ENCODE measurements at places on chromosomes 2 and 18.

- no peak for DNase-seq
These were observed 26.2 kb downstream of the ADI1 start for GRCh38 chr2:3492951-3493614.

DNA sequence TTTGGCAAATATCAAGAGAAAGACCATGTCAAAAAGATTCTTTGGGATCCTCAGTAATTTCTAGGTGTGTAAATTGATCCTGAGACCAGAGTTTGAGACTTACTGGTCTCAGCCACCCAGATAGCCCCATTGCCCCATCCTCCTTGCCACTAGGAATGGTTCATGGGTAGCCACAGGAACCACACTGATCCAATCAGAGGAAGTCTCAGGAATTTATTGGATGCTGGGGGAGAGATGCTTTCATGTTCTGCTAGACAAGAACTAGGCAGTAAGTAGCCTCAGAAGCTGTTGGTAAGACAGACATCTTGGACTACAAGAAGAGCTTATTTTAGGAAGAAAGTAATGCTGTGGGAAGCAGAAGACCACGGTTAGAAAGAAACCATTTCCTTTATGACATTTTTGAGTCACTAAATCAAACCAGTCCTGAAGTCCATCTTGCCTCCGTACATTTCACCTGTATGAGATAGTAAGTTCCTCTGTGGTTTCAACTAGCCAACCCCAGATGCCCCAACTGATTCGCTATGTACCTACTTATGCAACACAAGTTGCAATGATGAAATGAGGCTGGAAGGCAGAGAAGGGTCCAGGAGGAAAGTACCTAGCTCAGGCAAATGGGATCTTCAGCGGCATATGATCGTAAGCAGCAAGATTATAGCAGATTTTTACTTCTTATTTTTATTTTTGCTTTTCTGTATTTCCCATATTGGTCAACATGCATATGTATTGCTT lies 3.6 kb upstream of the ST3GAL5 start:
- DNase-seq = no peak

GRCh38 chr18:9993521-9994025 lies 79.8 kb downstream of the VAPA start:
- DNase-seq = no peak

- DNase-seq = no peak
These were observed 34.7 kb downstream of the MAP4K4 start for GRCh38 chr2:101732199-101732598.

- DNase-seq = no peak
These were observed 343.1 kb downstream of the LPIN1 start for GRCh38 chr2:12089496-12089895.

GRCh38 chr2:95329891-95330793 lies 33.0 kb downstream of the KCNIP3 start:
- no peak for DNase-seq

DNA sequence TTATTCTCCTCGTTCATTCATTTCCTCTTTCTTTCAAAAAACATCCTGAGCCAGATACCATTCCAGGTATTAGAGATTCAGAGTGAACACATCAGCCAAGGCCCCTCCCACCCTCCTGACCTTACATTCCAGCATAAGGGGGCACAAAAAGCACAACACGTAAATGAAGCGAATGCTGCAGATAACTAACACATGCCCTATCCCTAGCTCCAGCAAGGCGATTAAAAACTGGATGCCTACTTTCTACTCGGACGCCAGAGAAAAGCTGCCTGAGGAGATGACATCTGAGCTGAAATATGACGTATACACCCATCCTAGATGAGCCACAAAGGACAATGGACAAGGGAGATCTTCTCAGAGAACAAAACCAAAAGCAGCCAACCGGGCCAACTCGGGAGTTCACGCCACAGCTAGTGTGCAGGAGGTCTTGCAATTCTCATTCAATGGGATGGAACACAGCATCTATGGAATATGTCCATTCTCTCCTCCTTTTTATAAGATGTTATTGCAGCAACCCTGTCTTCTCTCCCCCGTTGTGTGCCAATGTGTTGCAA lies 33.5 kb downstream of the FEZ2 start:
- DNase-seq = no peak

DNA sequence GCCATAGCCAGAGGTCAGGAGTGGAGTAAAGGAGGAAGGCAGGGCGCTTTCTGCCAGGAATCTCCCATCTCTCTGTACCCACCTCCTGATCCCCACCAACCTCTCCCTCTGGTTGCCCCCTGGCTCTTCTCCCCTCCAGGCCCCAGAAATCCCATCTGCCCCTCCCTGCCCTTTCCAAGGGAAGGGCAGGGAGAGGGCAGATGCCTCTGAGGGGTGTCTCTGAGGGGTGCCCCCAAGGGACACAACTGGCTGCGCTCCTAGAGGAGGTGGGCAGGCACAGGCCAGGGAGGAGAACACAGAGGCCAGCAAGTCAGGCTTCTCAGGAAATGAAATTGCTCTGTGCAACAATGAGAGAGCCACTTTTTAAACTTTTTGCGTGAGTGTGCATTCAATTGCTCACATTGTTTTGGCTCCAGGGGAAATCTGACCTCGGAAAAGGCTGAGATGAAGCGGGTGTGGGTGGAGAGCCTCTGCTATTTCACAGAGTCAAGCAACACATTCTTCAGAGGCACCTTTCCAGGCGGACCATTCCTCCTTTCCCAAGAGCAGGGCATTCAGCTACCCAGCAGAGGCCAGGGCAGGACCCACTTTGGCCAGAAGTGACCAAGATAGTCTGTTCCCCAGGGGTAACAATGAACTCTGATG lies 125.5 kb downstream of the SMAD7 start:
- DNase-seq = no peak

GRCh38 chr2:107810734-107811133 lies 16.0 kb upstream of the RGPD4 start:
- DNase-seq = no peak

GRCh38 chr2:159187106-159187505 lies 99.4 kb downstream of the WDSUB1 start:
- no peak for DNase-seq

DNA sequence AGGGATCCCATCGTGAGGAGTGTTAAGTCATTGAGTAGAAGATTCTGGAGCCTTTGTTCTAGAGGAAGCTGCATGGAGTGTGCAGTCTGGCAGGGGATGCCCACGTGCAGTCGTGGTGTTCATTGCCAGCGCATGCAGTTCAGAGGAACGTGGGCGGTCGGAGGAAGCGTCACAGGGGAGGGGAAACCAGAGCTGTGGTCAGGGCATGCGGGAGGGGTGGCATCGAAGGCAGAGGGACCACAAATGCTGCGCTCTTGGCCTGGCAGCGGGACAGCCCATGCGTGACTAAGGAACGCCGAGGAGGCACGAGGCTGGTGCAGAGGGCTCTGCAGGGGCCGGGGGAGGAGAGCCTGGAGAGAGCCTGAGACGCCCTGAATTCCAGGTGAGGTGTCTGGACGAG lies 141.1 kb downstream of the KLHL29 start:
- no peak for DNase-seq

DNA sequence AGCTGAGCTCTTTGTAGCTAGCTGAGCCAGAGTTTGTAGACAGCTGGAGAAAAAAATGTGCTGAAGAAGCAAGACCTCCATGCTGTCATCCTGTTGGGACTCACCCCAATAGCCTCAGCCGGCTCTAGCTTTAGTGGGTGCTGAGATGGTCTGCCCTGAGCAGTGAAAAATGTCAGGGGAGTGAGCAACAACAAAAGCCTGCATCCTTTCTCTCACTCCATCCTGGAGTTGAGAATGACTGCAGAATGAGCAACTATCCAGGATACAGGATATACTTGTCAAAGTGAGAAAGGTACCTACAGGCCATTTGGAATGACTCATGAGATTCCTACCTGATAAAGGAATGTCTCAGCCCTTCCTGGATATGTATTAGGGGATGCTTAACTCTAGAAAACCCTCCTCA lies 146.1 kb upstream of the DLX2 start:
- DNase-seq = no peak

GRCh38 chr2:15738225-15738546 lies 146.5 kb downstream of the DDX1 start:
- no peak for DNase-seq

DNA sequence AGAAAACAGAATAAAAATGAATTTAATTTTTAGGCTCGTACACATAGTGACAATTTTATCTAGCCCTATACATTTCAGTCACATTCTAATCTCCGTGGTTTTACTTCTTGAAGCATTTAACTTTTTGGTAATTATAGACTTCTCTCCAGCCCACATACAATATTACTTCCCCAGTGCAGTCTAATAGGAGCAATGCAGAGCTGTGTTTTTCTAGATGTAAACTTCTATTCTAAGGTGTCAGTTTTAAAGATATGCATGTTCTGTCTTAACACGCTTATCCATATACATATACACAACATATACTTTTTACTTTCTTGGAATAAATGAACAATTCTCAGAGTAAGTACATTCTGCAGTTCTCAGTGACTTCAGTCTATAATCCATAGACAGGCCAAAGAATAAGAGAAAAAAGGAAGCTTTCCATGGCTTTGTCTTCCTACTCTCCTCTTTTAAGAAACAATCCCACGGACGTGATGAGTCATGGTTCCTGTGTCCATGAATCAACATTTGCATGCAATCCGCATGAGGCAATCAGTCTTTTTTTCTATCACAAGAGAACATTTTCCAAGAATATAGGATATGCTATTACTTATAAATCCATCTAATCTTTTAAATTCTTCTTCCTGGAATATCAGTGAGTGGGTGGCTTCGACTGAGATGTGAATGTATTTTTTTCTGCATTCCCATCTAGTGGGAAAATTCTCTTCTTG lies 42.8 kb downstream of the CCDC102B start:
- no peak for DNase-seq

DNA sequence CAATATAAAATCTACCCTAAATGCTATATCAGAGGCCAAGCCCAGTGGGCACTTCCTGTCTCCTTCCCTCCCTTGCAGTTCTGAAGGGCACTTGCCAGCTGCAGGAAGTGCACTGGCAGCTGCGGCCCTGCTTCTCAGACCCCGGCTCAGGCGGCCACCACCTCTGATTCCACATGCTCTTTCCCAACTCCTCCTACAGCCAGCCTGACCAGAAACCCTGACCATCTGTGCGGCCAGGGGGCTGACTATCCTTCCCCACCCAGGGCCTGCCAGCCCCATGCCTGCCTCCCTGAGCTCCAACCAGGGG lies 88.6 kb downstream of the ZBTB7C start:
- no peak for DNase-seq

DNA sequence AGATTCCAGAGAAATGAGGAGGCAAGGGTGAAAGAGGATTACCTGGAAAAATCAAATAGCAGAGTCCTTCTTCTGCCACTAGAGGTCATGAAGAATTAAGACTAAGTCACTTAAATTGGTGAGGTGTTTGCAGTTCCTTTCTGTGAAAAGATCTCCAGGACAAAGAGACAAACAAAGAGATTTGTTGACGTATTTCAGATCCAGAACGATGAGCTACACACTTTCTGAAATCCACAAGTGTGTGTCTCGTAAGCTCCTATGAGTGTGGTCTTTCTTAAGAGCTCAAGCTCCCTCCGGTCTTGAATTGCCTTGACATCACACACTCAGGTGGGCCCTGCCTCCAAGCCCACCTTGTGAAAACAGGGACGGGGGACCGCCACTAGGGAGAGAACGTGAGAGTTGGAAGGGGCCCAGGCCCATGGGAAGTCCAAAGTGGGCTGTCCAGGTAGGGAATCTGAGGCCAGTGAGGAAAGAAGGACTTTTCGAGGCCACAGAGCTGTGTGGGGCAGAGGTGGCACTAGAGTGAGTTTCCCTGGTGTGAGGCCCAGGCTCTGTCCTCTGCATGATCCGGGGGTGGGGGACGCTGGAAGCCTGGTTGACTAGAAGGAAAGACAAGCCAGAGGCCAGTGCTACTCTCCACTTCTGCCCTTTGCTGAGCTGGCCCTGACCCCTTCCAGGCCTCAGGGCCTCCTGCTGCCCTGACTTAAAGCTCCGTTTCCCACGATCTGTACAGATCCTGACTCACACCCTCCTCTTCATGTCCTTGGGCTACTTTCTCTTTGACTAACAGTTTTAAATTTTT lies 168.1 kb upstream of the NCK2 start:
- no peak for DNase-seq

GRCh38 chr18:28073658-28074057 lies 103.3 kb downstream of the CDH2 start:
- DNase-seq = no peak

- no peak for DNase-seq
These were observed 9.7 kb upstream of the EN1 start for GRCh38 chr2:118856978-118857676.

DNA sequence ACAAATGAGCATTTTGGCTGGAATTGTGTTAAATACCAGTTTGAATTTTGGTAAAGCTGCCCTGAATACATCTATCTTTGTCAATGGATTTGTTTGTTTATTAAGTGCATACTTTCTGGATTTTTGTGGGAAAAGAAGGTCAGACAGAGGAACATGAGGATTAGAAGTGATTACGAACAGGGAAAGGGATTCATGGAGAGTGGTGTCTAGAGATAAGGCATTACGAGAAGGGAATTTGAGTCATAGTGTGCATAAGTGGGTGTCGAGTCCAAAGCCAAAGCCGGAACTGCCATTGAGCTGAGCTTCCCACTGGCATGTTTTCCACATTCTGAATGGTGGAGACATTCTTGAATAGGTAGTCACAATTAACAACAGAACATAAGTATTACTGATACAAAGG lies 68.9 kb upstream of the EFEMP1 start:
- no peak for DNase-seq

GRCh38 chr2:229501051-229501794 lies 213.1 kb downstream of the DNER start:
- no peak for DNase-seq

DNA sequence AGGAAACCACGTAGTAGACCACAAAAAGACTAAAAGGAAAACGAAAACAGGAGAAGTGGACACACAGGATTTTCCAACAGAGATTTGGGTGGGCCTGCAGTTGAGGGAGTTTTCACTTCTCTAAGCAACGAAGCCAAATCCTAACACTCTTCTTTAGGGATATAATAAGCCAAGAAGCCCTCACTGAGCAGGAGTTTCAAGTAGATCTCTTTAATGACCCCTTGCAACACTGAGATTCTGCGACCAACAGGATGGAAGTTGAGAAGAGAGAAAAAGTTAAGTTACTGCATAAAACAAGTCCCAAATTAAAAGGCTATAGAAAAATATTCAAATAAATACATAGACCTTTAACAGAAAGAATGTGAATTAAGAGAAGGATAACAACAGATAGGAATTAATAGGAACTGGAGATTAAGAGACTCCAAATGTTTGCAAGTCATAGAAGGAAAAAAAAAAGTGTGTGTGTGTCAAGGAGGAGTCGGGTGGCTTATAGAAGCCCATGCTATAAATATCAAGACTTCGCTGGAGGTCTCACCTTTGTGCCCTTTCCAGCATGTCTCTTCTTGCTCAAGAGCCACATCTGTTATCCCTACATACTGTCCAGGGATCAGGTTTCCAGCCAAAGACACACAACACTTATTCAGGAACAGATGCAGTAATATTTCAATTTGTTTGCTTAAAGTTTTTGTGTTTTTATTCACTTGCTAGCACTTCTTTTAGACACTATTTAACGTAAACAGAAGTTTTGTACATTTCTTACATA lies 69.4 kb upstream of the ARHGAP28 start:
- DNase-seq = no peak

- DNase-seq = no peak
These were observed 163.5 kb downstream of the CDH19 start for GRCh38 chr18:66440433-66440832.

GRCh38 chr18:55425698-55426097 lies 162.3 kb downstream of the TCF4 start:
- DNase-seq = no peak

- DNase-seq = no peak
These were observed 27.0 kb downstream of the TMEM200C start for GRCh38 chr18:5868218-5868854.

- DNase-seq = no peak
These were observed 34.5 kb downstream of the KCNE4 start for GRCh38 chr2:223086370-223086981.

- no peak for DNase-seq
These were observed 224.7 kb downstream of the MTX2 start for GRCh38 chr2:176493909-176494308.

Data from stimulated activated CD8-positive, alpha-beta memory T cell treated with anti-CD3 and anti-CD28 coated beads, Interleukin-4, amount 100 ng/mL, for 1 hour (primary cell).